Ovary (tissue), 10 donors: ENCODE measurements at places on chromosomes 11 and 22. TPM values are rescaled to one million over a fixed set of nuclear protein-coding genes. Genes with fewer than 3 reads are reported as not detected.

Gene ESAM
- total RNA-seq = 24.7 TPM

Gene GAL
- total RNA-seq = not detected

Gene APLNR
- total RNA-seq = not detected

Gene TTC36
- 0.37 TPM for total RNA-seq

Gene HYOU1
- total RNA-seq = 70.8 TPM

Gene MYO7A
- 10.6 TPM for total RNA-seq

Gene QSER1
- 40.2 TPM for total RNA-seq

Gene OR8D1
- not detected for total RNA-seq

Gene AQP11
- 4.9 TPM for total RNA-seq

Gene MS4A6A
- total RNA-seq = 18.4 TPM

Gene RBMXL2
- total RNA-seq = not detected

Gene CEND1
- total RNA-seq = not detected

Gene UBASH3B
- 1.2 TPM for total RNA-seq

Gene DRD4
- total RNA-seq = 0.57 TPM

Gene MMP8
- not detected for total RNA-seq

Gene VSIG2
- 27.1 TPM for total RNA-seq

Gene STIM1
- total RNA-seq = 68.5 TPM

Gene CFAP68
- 11.6 TPM for total RNA-seq

Gene FOXRED2
- total RNA-seq = 28.0 TPM

Gene PHOX2A
- not detected for total RNA-seq
